Glutamatergic neuron (in vitro differentiated cells): ENCODE measurements at places on chromosomes 7 and 10. TPM values are rescaled to one million over a fixed set of nuclear protein-coding genes. Genes with fewer than 3 reads are reported as not detected.
A peak's percentile ranks its signal among the peaks of the same experiment; 100 is the strongest.

DNA sequence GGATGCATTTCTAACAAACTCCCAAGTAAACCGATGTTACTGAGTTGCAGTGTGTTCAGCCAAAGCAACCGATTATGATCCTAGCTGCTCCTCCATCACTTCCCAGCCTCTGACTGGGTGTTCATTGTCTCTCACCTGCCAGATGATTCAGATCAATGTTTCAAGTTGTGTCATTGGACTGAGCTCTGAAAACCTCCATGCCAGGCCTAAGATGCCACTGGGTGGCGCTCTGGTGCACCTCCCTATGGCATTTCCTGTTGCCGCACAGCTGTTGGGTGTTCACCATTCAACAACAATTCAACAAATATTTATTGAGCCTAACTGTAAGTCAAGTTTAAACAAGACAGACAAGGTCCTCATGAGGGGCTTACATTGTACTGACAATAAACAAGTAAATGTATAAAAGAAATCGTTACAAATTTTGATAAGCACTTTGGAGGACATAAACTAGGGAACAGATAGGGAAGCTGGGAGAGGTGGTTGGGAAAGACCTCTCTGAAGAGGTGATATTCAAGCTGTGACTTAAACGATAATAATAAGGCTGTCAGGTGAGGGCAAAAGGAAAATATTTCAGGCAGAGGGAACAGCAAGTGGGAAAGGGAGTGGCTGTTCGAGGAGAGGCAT is 22.8 kb downstream of the RGR start:
- peak; percentile 76 for DNase-seq

DNA sequence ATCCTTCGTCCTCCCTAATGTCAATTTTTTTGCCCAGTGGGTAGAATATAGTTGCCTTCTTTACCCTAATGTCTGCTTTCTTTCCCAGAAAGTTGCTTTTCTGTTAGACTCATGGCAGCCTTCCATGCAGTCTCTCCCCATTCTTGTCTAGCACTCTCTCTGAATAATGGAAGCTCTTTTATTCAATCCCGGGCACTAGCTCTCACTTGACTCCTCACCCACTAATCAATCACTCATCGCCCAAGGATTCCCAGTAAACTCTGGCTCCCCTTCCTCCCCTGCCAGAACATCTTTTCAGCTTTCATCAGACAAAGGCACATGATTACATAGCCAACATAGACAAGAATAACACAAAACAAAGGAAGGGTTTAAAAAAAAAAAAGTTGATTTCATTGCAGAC is 100.2 kb upstream of the RELN start:
- DNase-seq, result no peak

GRCh38 chr7:105020926-105021325 is 6.9 kb downstream of the KMT2E start:
- DNase-seq, result no peak

PLPP4 gene
- 2.6 TPM for total RNA-seq

SPAG6 gene
- not detected for total RNA-seq

HTR7 gene
- 13.3 TPM for total RNA-seq

RAB11FIP2 gene
- 21.8 TPM for total RNA-seq

GRCh38 chr10:79088613-79089355 is 20.0 kb downstream of the ZMIZ1 start:
- DNase-seq, result no peak

SUN3 gene
- not detected for total RNA-seq

GATA3 gene
- 0.69 TPM for total RNA-seq

GRCh38 chr7:28640001-28640400 is 227.7 kb downstream of the CREB5 start:
- no peak for DNase-seq

DNA sequence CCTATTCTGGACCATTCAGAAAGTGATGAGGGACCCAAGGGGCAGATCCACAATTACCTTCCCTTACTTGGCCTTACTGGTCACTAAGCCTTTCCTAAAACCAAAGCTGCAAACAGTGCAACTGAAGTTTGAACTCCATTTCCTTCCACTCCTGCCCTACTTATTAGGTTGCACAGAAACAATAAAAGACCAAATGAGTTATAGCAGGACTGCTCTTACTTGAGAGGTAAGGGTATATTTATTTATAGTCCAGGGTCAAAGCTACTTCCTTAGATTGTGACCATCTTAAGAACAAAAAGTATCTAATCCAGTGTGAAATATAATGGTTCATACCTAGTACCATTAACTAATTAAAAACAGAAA is 27.0 kb downstream of the CDK6 start:
- DNase-seq, result no peak
